Heart left ventricle (tissue), 16 donors: ENCODE measurements at places on chromosomes 13 and 19.

DNA sequence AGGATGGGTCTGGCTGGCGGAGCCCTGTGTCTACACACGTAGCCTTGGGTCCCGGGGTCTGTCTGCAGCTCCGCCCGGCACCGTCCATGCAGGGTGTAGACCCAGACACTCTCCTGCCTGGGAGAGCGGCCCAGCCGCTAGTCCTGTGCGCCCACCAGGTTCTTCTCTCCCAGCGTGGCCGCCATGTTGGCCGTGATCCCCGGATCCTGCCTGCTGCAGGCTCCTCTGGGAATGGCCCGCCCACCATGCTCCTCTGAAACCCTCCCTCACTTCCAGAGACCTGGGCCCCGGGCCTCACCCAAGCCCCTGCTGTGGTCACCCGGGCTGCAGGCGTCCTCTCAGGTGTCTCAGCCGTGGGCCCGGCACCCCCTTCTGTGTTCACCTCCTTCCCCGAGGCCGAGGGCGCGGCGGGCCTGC is 57.7 kb upstream of the MCF2L start:
- H3K27ac ChIP-seq: no peak overlapping the region
- no peaks in the 10 kb centered on the region for H3K27me3 ChIP-seq
- no peak overlapping the region for H3K4me3 ChIP-seq
- DNase-seq: no peak

DNA sequence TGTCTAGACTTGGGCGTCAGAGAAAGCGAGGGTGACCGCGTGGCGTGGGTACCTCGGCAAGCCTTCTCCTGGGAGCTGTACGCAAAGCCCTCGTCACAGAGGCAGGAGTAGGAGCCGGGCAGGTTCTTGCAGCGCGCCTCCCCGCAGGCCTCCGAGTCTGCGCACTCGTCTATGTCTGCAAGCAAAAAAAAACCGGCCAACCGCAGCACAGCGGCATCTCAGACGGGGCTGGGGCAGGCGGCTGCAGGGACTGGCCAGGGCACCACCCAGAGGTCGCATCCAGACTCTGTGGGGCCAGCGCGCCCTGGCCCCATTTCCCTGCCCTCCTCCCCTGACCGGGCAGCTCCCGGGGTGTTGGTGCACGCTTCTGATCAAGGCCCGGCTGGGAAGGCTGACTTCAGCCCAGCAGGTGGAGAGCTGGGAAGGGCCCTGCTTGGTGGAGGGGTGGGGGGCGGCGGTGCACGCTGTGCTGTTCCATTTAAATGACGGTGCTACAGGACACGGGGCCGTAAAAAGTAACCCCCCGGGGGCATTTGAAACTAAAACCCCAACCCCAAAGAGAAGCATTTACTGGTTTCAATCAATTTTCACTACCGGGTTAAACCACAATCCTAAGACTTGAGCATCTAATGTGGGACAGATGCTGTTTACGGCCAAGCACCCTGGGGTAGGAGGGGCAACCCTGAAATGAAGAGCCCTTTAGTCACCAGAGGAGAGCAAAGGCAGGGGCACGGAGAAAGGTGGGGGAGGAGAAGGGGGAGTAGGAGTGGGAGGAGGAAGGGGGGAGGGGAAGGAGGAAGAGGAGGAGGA is 28.2 kb downstream of the GAS6 start:
- peaks cover 40% of the 10 kb centered on the region for H3K4me1 ChIP-seq
- H3K27me3 ChIP-seq: no peaks in the 10 kb centered on the region
- no peak overlapping the region for H3K27ac ChIP-seq
- peaks cover 40% of the 10 kb centered on the region for H3K36me3 ChIP-seq
- no peak for DNase-seq
- no peak overlapping the region for H3K4me3 ChIP-seq

DNA sequence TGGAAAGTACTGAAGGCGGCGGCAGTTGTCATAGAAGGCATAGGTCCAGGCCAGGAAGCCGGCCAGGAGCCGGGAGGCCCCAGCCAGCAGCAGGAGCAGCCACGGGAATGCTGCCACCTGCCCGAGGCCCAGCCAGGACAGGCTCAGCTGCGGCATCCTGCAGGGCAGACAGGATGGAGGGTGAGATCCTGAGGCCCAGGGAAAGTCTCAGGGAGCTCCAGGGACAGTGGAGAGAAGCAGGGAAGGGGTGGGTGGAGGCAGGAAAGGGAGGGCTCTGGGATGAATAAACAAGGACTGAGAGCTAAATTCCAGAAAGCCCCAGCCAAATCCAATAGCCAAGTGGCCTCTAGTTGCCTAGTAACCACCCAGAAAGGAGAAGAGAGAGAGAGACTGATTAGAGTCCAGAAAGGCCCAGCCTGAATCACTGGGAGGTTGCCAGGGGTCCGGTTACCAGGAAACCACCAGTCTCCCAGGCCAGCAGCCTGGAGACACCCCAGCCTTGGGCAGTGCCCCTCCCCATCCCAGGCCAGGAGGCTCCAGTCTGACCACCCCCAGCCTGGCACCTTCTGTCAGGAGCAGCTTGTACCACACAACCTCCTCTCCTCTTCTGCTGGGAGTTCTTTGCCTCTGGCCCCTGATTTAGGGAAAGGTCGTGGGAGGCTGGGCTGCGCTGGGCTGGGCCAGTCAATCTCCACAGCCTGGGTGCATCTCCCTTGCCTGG is 7.5 kb upstream of the OR10H5 start:
- DNase-seq: peak; percentile 80
- no peaks in the 10 kb centered on the region for H3K36me3 ChIP-seq
- no peaks in the 10 kb centered on the region for H3K27me3 ChIP-seq
- peak overlapping the region; percentile 55 for H3K27ac ChIP-seq

DNA sequence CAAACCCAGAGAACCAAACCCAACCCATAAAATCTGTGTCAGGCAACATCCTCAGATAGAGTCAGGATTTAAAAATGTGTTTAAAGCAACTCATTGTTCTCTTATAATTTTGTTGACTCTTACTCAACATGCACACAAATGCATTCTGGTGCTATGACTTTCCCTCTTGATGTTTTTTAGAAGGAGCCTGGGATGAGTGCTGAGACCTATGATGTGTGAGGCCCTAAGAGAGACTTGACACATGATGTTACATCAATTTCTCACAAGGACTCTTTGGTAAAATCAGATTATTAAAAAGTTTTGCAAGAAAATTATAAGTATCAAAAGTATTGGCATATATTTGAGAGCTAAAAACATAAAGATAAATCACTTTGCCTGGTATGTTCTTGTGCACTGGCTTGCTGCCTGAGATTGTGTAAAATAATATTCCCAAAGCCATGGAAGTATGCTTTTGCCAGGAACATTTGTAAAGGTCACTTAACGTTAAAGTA is 173.9 kb downstream of the DCLK1 start:
- H3K36me3 ChIP-seq: no peaks in the 10 kb centered on the region
- H3K27me3 ChIP-seq: no peaks in the 10 kb centered on the region
- H3K4me3 ChIP-seq: no peak overlapping the region
- DNase-seq: no peak

- H3K4me3 ChIP-seq: peak overlapping the region; percentile 80
- peak; percentile 30 for DNase-seq
- no peaks in the 10 kb centered on the region for H3K27me3 ChIP-seq
- peak overlapping the region; percentile 38 for H3K27ac ChIP-seq
- no peaks in the 10 kb centered on the region for H3K36me3 ChIP-seq
Measured at GRCh38 chr19:20078581-20079031, 806 bp downstream of the ZNF90 start.

DNA sequence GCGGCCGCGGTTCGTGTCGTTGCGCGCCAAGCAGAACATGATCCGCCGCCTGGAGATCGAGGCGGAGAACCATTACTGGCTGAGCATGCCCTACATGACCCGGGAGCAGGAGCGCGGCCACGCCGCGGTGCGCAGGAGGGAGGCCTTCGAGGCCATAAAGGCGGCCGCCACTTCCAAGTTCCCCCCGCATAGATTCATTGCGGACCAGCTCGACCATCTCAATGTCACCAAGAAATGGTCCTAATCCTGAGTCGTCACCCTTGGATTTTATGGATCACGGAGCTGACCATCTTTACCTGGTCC is 475 bp downstream of the MRPL57 start:
- peak overlapping the region; percentile 98 for H3K27ac ChIP-seq
- peaks cover 15% of the 10 kb centered on the region for H3K4me1 ChIP-seq
- H3K27me3 ChIP-seq: no peaks in the 10 kb centered on the region
- no peaks in the 10 kb centered on the region for H3K36me3 ChIP-seq
